ENCODE measurements at places on chromosomes 11 and 22. TPM values are rescaled to one million over a fixed set of nuclear protein-coding genes. Genes with fewer than 3 reads are reported as not detected.

Gene LDHAL6A
- total RNA-seq: not detected

GRCh38 chr11:123800036-123800435, 6.1 kb downstream of the OR6M1 start:
- H3K27me3 ChIP-seq: no peaks in the 10 kb centered on the region
- no peak overlapping the region for H3K27ac ChIP-seq
- H3K4me3 ChIP-seq: no peak overlapping the region
- no peaks in the 10 kb centered on the region for H3K4me1 ChIP-seq
- no peaks in the 10 kb centered on the region for H3K36me3 ChIP-seq
- DNase-seq: no peak

- DNase-seq: no peak
- no peak overlapping the region for H3K27ac ChIP-seq
- H3K36me3 ChIP-seq: no peaks in the 10 kb centered on the region
- no peak overlapping the region for H3K4me3 ChIP-seq
- H3K4me1 ChIP-seq: no peaks in the 10 kb centered on the region
Observed at GRCh38 chr22:29727131-29727523, 7.3 kb downstream of the CABP7 start.

GRCh38 chr22:37514526-37515051, 4.6 kb downstream of the CARD10 start:
- peaks cover 47% of the 10 kb centered on the region for H3K4me1 ChIP-seq
- H3K36me3 ChIP-seq: no peaks in the 10 kb centered on the region
- DNase-seq: no peak
- no peaks in the 10 kb centered on the region for H3K27me3 ChIP-seq
- peak overlapping the region; percentile 88 for H3K27ac ChIP-seq
- H3K4me3 ChIP-seq: no peak overlapping the region

Gene P2RY6
- total RNA-seq: 0.59 TPM

- H3K36me3 ChIP-seq: no peaks in the 10 kb centered on the region
- H3K27me3 ChIP-seq: no peaks in the 10 kb centered on the region
- no peak overlapping the region for H3K27ac ChIP-seq
Observed at GRCh38 chr22:30566125-30566524, 8.3 kb downstream of the GAL3ST1 start.

Gene DNAJC4
- total RNA-seq: 41.0 TPM

- peaks cover 39% of the 10 kb centered on the region for H3K4me1 ChIP-seq
Observed at GRCh38 chr22:49937758-49938564, 19.5 kb downstream of the CRELD2 start.

- peaks cover 12% of the 10 kb centered on the region for H3K4me1 ChIP-seq
- no peaks in the 10 kb centered on the region for H3K36me3 ChIP-seq
- H3K27ac ChIP-seq: no peak overlapping the region
Observed at GRCh38 chr11:86938203-86938899, 16.8 kb downstream of the FZD4 start.

- H3K36me3 ChIP-seq: no peaks in the 10 kb centered on the region
- H3K27me3 ChIP-seq: no peaks in the 10 kb centered on the region
- no peak overlapping the region for H3K27ac ChIP-seq
- no peak overlapping the region for H3K4me3 ChIP-seq
- DNase-seq: no peak
Observed at GRCh38 chr11:123255909-123256308, 60.9 kb upstream of the CLMP start.

DNA sequence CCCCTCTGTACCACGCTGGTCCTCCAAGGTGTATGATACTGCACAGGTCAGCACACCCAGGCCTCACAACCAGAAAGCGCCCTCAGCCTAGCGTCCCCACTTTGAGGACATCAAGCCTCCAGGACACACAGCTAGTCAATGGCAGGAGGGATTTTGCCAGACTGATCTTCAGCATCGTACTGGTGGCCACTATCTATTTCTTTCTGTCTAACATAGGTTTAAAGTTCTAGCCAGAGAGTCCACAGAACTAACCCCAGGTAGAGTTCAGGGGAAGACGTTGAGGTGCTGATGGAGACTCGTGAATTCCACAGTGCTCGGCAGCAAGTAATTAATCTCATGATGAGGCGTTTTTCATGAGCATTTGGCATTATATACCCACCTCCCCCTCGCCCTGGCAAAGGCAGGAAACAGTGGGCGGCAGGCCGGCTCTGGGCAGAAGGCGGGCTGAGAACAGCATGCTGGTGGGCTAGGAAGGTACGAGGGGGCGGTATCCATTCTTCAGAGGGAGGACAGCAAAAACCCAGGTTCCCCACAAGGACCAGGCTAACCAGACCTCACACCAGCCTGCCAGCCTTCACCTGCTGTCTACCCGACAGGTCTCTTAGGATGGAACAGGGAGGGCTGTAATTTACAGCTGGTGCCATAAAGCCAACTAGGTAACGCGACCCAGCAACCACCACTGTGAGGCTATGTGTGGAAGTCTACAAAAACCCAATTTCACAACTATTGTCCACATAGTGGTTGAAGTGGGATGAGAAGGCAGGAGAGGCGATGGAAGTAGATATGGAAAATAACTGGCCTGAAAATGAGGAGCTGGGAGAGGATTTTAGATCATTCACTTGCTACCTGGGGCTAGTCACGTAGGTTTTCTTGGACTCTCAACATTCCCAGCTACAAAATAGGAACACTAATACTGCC, 18.5 kb downstream of the MYH9 start:
- no peaks in the 10 kb centered on the region for H3K36me3 ChIP-seq
- peak overlapping the region; percentile 3 for H3K4me3 ChIP-seq
- DNase-seq: no peak
- H3K27ac ChIP-seq: peak overlapping the region; percentile 97
- H3K27me3 ChIP-seq: no peaks in the 10 kb centered on the region

Gene IFITM1
- 66.3 TPM for total RNA-seq

- H3K27me3 ChIP-seq: peaks cover 3% of the 10 kb centered on the region
- no peaks in the 10 kb centered on the region for H3K36me3 ChIP-seq
- H3K4me3 ChIP-seq: no peak overlapping the region
- H3K27ac ChIP-seq: no peak overlapping the region
- peak; percentile 88 for DNase-seq
Observed at GRCh38 chr11:119361056-119361787, 14.7 kb upstream of the MFRP start.

Gene WEE1
- 67.9 TPM for total RNA-seq

Gene C1QTNF4
- not detected for total RNA-seq

Gene KCNK4
- 1.1 TPM for total RNA-seq

- H3K4me1 ChIP-seq: no peaks in the 10 kb centered on the region
- no peaks in the 10 kb centered on the region for H3K27me3 ChIP-seq
- no peak overlapping the region for H3K4me3 ChIP-seq
- no peak overlapping the region for H3K27ac ChIP-seq
- no peaks in the 10 kb centered on the region for H3K36me3 ChIP-seq
- no peak for DNase-seq
Observed at GRCh38 chr11:882596-882995, 28.0 kb downstream of the CHID1 start.

Gene TIGD3
- total RNA-seq: 2.4 TPM

GRCh38 chr22:23786752-23787599, at the start of gene SMARCB1:
Gene SMARCB1, plus strand, starts transcription at chr22:23786966. Its CDS starts 204 bp downstream, at chr22:23787170.
- H3K4me3 ChIP-seq: peak within 1 kb of the TSS; percentile 87
- H3K36me3 ChIP-seq: no peaks in the 10 kb centered on the region
- H3K4me1 ChIP-seq: peaks cover 4% of the 10 kb centered on the region
- H3K27ac ChIP-seq: peak within 1 kb of the TSS; percentile 91
- H3K27me3 ChIP-seq: no peaks in the 10 kb centered on the region

DNA sequence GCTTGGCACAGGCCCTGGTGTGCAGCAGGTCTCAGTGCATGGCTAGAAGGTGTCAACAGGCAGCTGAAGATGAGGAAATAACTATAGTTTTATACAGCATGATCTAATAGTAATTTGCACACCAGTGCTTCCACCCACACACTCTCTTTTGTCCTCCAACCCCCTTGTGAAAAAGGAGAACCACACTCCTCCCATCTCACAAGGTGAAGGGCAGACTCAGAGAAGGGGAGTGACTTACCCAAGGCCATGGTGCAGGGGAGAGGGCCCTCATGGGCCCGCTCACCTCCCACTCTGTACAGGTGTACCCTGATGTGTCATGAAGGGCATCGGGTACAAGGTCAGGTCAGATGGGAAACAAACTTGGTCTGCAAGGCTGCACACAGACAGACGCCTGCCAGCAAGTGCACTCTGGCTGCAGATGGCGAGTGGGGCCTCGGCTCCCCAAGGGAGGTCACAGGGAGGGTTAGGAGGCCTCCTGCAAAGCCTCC, 53.4 kb downstream of the DGCR2 start:
- H3K36me3 ChIP-seq: no peaks in the 10 kb centered on the region
- H3K4me1 ChIP-seq: no peaks in the 10 kb centered on the region
- no peak overlapping the region for H3K4me3 ChIP-seq
- H3K27ac ChIP-seq: no peak overlapping the region

DNA sequence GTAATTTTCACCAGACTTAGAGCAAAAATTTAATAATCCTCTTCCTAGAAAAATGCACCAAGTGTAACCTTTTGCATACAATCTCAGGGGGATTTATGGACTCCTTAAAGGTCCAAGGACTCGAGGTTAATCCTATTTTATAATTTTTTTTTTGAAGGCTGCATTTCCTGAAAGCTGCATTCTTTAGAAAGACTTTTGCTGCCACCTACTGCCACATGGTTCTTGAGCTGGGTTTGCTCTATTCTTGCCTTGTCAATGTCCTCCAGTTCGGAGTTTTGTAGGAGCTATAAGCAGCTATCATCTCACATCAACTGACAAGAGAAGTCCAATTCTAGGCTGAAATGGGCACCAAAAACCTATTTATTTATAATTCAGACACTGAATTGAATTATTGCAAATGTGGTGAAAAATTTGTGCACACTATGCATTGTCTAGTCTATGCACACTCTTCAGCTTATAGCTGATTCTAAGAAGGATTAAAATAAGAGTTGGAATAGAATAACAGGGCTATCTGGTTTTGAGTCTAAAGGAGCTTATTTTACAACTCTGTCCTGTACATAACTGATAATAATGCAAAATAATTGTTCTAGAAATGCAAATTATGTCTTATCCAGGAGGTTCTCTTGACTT, 31.3 kb downstream of the TRAF6 start:
- H3K4me1 ChIP-seq: no peaks in the 10 kb centered on the region
- DNase-seq: peak; percentile 28
- H3K27me3 ChIP-seq: no peaks in the 10 kb centered on the region

GRCh38 chr11:108307751-108308150, 84.9 kb downstream of the ATM start:
- DNase-seq: no peak
- H3K4me3 ChIP-seq: no peak overlapping the region
- no peaks in the 10 kb centered on the region for H3K27me3 ChIP-seq

DNA sequence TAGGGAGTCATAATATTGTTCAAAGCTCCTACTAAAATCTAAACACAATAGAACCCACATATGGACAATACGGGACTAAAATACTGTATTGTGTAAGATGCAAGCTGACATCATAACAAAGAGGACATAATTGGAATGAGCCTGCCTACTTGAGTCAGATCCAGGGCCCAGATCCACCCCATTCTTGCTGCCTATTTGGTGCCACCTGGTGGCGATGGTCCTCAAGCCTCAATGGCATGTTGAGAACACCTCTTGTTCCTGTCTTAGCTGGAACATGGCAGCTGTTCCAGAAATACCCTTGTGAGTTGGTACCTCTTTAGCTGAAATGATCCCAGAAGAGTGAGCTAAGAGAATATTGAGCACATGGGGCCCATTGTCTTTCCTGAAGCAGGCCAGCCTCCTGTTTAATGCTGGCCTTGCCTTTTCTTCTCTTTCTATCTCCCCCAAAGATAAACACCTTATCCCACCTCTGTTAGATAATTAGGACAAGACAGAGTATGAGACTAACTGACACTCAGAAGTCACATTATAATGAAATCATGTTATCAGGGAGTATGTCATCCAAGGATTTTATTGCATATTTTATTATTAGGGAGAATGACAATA, 680.9 kb upstream of the ANO5 start:
- H3K4me1 ChIP-seq: no peaks in the 10 kb centered on the region
- no peaks in the 10 kb centered on the region for H3K27me3 ChIP-seq
- no peak overlapping the region for H3K4me3 ChIP-seq
- no peaks in the 10 kb centered on the region for H3K36me3 ChIP-seq
- DNase-seq: peak; percentile 54

DNA sequence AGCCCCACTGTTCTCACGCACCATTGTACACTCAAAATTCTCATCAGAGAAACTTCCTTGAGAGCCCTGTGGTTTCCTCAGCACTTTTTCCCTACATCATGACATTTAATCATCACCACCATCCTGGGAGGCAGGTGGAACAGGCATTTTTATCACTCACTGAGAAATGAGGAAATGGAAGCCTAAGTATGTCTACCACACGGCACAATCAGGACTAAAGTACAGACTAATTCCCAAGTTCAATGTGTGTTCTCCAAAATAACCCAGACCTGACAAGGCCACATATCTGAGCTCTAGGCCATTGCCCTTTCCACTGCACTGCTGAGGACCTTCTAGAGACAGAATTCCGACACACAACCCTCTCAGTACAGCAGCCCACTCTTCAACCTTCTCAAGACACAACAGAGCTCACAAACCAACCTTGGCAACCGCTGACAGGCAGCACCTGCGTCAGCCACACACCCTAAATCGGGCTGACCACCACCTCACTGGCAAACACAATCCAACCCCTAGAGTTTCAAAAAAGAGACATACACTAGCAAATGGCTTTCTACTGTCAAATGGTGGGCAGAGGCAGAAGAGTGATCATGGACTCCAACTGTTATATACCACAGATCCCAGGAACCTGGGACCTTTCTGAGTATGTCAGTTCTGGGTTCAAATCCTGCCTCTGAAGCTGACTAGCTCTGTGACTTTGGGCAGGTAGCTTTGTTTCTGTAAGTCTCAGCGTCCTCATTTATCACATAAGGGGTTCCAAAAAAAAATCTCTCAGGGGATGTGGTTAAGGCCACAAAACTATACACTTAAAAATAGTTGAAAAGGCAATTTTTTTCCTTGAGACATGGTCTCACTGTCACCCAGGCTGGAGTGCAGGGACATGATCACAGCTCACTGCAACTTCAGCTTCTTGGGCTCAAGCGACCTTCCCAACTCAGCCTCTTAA, 16.3 kb downstream of the SMCO4 start:
- no peaks in the 10 kb centered on the region for H3K36me3 ChIP-seq
- H3K4me3 ChIP-seq: no peak overlapping the region

GRCh38 chr11:115887316-115887715, 383.1 kb upstream of the CADM1 start:
- H3K4me3 ChIP-seq: no peak overlapping the region
- H3K27me3 ChIP-seq: no peaks in the 10 kb centered on the region

DNA sequence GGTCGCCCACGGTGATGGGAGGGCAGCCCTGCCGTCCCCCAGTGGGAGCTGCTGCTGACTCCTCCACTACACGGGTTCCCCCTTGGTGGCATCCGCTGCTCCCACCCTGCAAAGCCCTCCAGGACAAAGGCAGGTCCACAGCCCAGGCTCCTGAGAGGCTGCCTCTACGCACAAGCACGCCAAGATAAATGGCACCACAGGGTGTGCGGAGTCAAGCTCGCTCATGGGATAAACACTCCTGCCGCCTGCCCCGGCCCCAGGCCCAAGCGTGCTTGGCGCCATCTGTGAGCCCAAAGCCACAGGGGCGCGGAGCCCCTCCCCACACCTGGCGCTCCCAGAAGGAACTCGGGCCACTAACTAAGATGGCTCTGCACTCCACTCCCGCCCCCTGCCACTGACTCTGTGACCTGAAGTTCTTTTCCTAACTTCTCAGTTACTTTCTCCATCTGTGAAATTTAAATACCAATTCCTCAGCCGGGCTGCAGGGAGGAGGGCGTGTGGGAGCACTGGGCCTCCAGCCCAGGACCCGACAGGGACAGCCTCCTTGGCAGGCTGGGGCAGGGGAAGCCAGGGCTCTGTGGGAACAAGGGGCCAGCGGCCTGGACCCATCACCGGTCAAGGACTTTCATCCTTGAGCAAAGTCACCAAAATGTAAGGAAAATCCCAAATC, 14.9 kb downstream of the EHD1 start:
- no peaks in the 10 kb centered on the region for H3K36me3 ChIP-seq
- H3K4me1 ChIP-seq: peaks cover 63% of the 10 kb centered on the region
- no peak for DNase-seq
- H3K4me3 ChIP-seq: peak overlapping the region; percentile 13
- H3K27ac ChIP-seq: peak overlapping the region; percentile 85
